ENCODE measurements at places on chromosomes 1 and 21. TPM values are rescaled to one million over a fixed set of nuclear protein-coding genes. Genes with fewer than 3 reads are reported as not detected.

Gene GJC2
- 6.9 TPM for total RNA-seq

Gene HSF2BP
- 6.3 TPM for total RNA-seq

- no peak overlapping the region for H3K4me3 ChIP-seq
- H3K4me1 ChIP-seq, result no peaks in the 10 kb centered on the region
- no peak overlapping the region for H3K27ac ChIP-seq
- H3K27me3 ChIP-seq, result no peaks in the 10 kb centered on the region
- no peak for DNase-seq
- H3K36me3 ChIP-seq, result no peaks in the 10 kb centered on the region
These were observed 442.1 kb upstream of the NR5A2 start for GRCh38 chr1:199585392-199585791.

- no peak for DNase-seq
- no peak overlapping the region for H3K27ac ChIP-seq
- H3K4me3 ChIP-seq, result no peak overlapping the region
- H3K4me1 ChIP-seq, result no peaks in the 10 kb centered on the region
These were observed 44.6 kb downstream of the ZSCAN20 start for GRCh38 chr1:33516891-33517567.

All from tibial nerve (tissue), 4 donors.